ENCODE measurements at places on chromosomes 13 and 19.

- DNase-seq: no peak
Measured at GRCh38 chr13:95317039-95317989, 16.1 kb upstream of the ABCC4 start.

- DNase-seq: no peak
Measured at GRCh38 chr13:66344805-66345517, 885.2 kb downstream of the PCDH9 start.

- no peak for DNase-seq
Measured at GRCh38 chr13:49454388-49455006, 10.4 kb downstream of the SETDB2 start.

- DNase-seq: no peak
Measured at GRCh38 chr13:93158565-93158964, 68.0 kb upstream of the GPC6 start.

DNA sequence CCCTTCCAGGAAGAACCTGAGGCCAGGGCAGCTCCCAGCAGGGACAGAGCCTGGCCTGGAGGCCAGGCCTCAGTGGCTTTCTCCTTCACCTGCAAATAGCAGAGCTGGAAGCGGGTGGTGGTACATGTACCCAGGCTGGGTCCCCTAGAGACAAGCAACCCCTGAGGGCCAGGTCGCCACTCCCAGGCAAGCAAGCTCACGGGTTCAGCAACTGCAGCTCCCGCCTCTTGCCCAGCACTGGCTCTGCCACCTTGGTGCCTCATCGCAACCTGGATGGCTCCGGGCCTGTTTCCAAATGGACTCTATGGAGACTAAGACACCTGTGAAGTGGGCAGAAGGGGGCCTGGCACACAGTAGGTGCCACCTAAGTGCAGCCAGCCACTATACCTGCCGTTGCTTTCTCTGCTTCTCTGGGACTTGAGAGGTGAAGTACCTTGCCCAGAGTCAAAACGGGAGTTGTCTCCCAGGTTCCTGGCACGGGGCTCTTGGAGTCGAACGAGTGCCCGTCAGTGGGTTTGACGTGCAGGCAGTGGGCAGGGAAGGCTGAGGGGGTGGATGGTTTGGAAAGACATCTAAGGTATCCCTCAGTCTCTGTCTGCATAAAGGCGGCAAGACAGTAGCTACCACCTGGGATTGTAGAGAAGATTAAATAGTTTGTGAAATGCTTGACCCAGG is 2.4 kb upstream of the PLPP2 start:
- DNase-seq: no peak
